ENCODE measurements at places on chromosomes 5 and 9. TPM values are rescaled to one million over a fixed set of nuclear protein-coding genes. Genes with fewer than 3 reads are reported as not detected.

GRCh38 chr5:181170237-181170825 lies 22.9 kb downstream of the OR2V2 start:
- DNase-seq = no peak
- H3K27me3 ChIP-seq = peaks cover 75% of the 10 kb centered on the region
- peak overlapping the region; percentile 76 for H3K27ac ChIP-seq
- H3K36me3 ChIP-seq = no peaks in the 10 kb centered on the region
- H3K4me1 ChIP-seq = peaks cover 74% of the 10 kb centered on the region

DNA sequence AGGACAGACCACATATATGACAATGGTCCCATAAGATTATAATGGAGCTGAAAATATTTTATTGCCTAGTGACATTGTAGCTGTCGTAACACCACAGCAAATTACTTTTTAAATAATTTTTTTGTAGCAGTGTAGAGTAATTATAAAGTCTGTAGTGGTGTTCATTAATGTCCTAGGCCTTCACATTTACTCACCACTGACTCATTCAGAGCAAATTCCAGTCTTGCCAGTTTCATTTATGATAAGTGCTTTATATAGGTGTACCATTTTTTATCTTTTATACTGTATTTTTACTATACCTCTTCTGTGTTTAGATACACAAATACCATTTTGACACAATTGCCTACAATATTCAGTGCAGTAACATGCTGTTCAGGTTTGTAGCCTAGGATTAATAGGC lies 67.6 kb downstream of the TLE4 start:
- H3K27me3 ChIP-seq = no peaks in the 10 kb centered on the region
- peaks cover 37% of the 10 kb centered on the region for H3K4me1 ChIP-seq
- no peak overlapping the region for H3K4me3 ChIP-seq

DNA sequence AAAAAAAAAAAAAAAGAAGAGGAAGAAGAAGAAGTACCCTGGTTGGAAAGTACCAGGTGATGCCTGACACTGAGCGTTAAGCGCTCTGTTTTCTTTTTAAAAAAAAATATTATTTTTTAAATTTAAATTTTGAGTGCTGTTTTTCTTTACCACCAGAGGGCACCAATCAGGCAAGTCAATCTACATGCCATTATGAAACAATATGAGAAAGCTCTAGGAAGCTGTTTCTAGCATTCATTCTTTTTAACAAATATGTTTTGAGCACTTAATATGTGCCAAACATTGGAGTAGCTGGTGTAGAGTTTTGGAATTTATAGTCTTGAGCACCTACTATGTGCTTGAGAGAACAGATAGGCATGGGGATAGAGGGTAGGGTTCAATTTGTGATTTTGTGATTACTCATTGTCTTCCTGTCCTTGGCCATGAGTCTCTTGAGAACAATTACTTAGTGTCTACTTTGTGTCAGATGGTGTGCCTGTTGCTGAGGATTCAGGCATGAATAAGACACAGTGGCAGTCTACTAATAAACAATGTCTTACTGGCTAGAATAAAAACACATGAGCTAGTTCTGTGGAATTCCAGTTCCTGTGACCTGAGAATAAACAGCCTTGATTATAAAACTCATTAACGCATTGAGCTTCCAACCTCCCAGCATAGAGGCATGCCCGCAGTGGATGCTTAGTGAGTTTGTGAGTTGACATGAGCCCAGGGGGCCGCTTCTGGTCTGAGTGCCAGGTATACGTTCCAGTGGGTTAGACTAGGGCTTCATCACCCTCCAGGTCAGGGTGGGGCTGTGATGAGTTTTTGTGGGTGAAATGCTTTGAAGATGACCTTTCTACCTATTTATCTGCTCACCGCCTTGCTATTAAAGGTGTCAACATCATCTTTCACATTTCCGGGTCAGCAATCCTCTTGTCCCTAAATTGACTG lies 3.0 kb upstream of the UBE2R2 start:
- peaks cover 5% of the 10 kb centered on the region for H3K36me3 ChIP-seq
- peaks cover 16% of the 10 kb centered on the region for H3K27me3 ChIP-seq
- no peak overlapping the region for H3K4me3 ChIP-seq

GRCh38 chr9:114126247-114127060 lies 27.4 kb upstream of the KIF12 start:
- no peak for DNase-seq
- H3K4me3 ChIP-seq = no peak overlapping the region
- no peaks in the 10 kb centered on the region for H3K4me1 ChIP-seq
- peaks cover 15% of the 10 kb centered on the region for H3K27me3 ChIP-seq
- H3K27ac ChIP-seq = no peak overlapping the region
- no peaks in the 10 kb centered on the region for H3K36me3 ChIP-seq

DNA sequence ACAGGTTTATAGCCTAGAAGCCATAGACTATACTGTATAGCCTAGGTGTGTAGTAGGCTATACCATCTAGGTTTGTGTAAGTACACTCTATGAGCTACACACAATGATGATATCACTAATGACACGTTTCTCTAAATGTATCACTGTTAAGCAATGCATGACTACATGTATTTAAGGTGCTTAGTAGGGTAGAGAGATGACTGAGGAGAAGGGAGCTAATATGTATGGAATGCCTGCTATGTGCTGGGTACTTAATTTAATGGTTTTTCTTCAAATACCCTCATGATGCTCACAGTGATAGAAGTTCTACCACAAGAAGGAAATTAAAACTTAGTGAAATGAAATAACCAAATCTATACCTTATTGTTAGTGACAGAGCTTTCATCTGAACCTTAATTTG lies 1785.5 kb downstream of the EFNA5 start:
- H3K27ac ChIP-seq = no peak overlapping the region
- no peaks in the 10 kb centered on the region for H3K4me1 ChIP-seq
- DNase-seq = no peak

GRCh38 chr5:143440448-143441115 lies 37.1 kb upstream of the NR3C1 start:
- no peak overlapping the region for H3K4me3 ChIP-seq
- no peaks in the 10 kb centered on the region for H3K36me3 ChIP-seq
- H3K27me3 ChIP-seq = no peaks in the 10 kb centered on the region
- H3K27ac ChIP-seq = no peak overlapping the region

- H3K27me3 ChIP-seq = no peaks in the 10 kb centered on the region
- H3K4me3 ChIP-seq = peak overlapping the region; percentile 46
- peaks cover 7% of the 10 kb centered on the region for H3K36me3 ChIP-seq
- H3K27ac ChIP-seq = peak overlapping the region; percentile 63
- DNase-seq = no peak
- H3K4me1 ChIP-seq = peaks cover 46% of the 10 kb centered on the region
Observed at GRCh38 chr9:93057703-93058354, 672 bp upstream of the SUSD3 start.

DNA sequence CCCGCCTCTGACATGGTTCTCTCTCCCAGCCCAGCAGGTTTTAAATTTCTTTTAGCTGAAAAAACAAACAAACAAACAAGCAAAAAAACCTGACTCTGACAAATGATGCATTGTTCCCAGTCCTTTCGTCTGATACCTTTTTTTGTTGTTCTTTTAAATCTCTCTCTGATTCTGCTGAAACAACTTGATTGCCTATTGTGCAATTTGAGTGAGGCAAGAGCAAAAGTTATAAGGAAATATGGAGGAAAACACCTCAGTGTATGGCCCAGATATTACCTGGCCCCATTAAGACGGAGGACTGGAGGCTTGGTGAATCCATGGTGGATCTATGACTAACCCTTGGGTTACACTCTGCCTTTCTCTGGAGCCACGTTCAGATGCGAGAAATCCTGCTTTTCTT lies 164.0 kb downstream of the MELK start:
- H3K36me3 ChIP-seq = no peaks in the 10 kb centered on the region
- DNase-seq = no peak
- H3K4me3 ChIP-seq = no peak overlapping the region
- H3K27me3 ChIP-seq = peaks cover 36% of the 10 kb centered on the region
- peaks cover 3% of the 10 kb centered on the region for H3K4me1 ChIP-seq
- no peak overlapping the region for H3K27ac ChIP-seq

DNA sequence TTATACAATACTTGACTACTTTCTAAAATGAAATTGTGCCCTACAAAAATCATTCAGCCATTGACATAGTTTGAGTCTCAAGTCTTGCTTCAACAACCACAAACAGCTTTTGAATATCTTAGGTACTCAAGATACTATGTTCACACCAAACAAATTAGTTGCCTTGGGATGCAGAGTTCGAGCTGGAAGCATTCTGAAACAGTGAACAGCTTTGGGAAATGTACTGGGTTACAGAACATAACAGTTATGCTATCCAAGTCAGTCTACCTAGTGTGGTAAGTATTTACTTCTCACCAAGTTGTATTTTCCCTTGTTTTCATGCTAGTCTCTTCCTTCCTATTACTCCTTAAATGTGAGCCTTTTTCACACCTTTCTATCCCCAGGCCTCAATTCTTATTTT lies 143.2 kb downstream of the SSBP2 start:
- no peaks in the 10 kb centered on the region for H3K27me3 ChIP-seq
- H3K4me3 ChIP-seq = no peak overlapping the region
- peaks cover 2% of the 10 kb centered on the region for H3K4me1 ChIP-seq
- peaks cover 13% of the 10 kb centered on the region for H3K36me3 ChIP-seq
- DNase-seq = no peak

DNA sequence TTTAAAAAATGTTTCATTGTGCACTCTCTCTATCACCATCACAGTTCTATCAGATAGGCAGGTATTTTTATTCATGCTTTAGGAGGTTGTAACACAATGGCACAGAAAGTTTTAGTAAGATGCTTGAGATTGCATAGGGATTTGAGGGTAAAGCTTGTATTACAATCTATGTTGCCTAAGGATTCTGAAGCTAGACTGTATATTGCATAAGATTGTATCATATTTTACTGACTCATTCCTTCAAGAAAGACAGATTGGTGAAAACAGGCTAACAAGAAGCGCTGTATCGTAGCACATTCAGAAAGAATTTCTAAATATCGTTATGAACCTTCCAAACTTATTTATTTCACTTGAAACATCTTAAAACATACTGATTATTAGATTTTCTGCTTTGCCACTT lies 577.7 kb downstream of the EBF1 start:
- H3K27ac ChIP-seq = no peak overlapping the region
- no peaks in the 10 kb centered on the region for H3K4me1 ChIP-seq
- H3K4me3 ChIP-seq = no peak overlapping the region

DNA sequence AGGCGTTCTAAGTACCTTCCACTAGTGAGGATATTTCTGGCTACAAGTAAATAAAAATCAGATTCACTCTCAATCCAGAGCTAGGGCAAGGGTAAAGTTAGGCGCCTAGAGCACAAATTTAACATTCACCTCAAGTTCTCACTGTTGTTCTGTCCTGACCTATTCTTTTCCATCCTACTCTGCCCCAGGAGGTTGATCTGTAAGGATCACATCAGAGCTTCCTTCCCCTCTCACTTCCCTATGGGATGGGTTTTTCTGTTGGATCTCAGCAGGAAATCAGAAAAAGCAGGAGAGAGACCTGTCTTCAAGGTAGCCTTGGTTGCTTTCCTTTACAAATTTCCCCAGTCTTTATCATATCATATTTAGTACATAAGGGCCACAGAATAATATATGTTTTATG lies 316.7 kb downstream of the GABRG2 start:
- no peak overlapping the region for H3K4me3 ChIP-seq
- no peak overlapping the region for H3K27ac ChIP-seq
- H3K4me1 ChIP-seq = no peaks in the 10 kb centered on the region
- no peaks in the 10 kb centered on the region for H3K27me3 ChIP-seq

- no peaks in the 10 kb centered on the region for H3K36me3 ChIP-seq
- H3K4me3 ChIP-seq = no peak overlapping the region
- DNase-seq = no peak
- no peak overlapping the region for H3K27ac ChIP-seq
- no peaks in the 10 kb centered on the region for H3K27me3 ChIP-seq
Observed at GRCh38 chr5:101580591-101580990, 677.5 kb upstream of the ST8SIA4 start.

DNA sequence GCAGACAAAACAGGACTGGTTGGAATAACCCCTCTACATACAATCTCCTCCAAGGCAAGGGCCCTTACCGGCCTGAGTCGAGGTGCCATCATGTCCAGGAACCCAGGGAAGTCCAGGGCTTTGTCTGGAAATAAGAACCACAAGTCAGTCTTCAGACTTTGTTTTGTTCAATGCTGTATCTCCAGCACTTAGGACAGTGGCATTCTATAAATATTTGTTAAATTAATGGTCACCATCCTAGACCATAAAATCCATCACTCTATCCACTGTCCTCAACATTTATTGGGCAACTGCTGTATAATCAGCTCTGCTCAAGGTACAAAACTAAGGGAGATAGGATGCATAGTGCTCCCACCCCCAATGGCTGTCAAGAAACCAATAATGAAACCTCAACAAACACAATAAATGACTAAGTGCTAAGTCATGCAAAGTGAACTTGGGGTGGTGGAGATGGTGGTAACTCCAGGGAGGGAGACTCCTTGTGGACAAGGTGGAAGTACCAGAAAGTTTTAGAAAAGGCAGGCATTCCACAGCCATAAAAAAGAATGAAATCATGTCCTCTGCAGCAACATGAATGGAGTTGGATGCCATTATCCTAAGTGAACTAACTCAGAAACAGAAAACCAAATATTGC lies 5.0 kb downstream of the RELL2 start:
- DNase-seq = peak; percentile 57
- H3K4me3 ChIP-seq = no peak overlapping the region
- peak overlapping the region; percentile 82 for H3K27ac ChIP-seq
- peaks cover 14% of the 10 kb centered on the region for H3K36me3 ChIP-seq

- peaks cover 12% of the 10 kb centered on the region for H3K4me1 ChIP-seq
- no peak within 1 kb of the TSS for H3K27ac ChIP-seq
- no peak for DNase-seq
Observed at GRCh38 chr9:34628656-34629490, at the start of gene ARID3C. ARID3C (minus strand) TSS chr9:34629066; CDS start chr9:34628014, 1,052 bp downstream.

DNA sequence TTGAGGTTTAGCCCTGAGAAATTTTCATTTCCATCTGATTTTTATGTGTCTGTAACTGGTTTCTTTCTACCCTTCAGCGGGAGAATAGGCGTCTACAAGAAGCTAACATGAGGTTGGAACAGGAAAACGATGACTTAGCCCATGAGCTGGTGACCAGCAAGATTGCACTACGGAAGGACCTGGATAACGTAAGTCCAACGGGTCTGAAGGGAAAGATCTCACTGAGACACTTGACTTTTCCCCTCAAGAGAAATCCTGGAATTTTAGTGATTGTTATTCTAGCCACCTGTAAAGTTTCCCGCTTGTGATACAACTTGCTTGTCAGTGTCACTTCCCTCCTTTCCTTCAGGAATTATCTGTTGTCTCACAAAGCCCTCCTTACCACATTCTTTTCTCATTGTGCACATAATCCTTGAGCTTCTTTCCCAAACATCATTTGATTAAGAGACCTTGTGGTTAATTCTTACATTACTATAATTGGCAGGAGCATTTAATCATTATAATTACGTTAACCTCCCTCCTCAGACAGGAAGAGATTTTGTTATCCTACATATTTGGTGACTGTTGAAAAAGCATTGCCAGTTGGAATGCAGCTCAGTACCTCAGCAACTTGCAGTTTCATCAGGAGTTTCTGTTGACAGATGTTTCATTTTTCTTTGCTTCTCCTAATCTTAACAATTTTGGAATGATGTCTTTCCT lies 56.9 kb downstream of the GPR21 start:
- no peak overlapping the region for H3K27ac ChIP-seq
- peaks cover 8% of the 10 kb centered on the region for H3K36me3 ChIP-seq
- no peaks in the 10 kb centered on the region for H3K27me3 ChIP-seq
- peaks cover 4% of the 10 kb centered on the region for H3K4me1 ChIP-seq
- no peak for DNase-seq

Gene ZNF879
- 3.5 TPM for total RNA-seq

Gene DPM2
- 51.4 TPM for total RNA-seq

Gene PLPP7
- total RNA-seq = not detected

Gene SH3RF2
- total RNA-seq = not detected

Gene SLC34A1
- total RNA-seq = 0.19 TPM

Gene CER1
- total RNA-seq = not detected

Gene TRIO
- total RNA-seq = 5.7 TPM

Gene FER
- 9.0 TPM for total RNA-seq
